ENCODE measurements at places on chromosomes 13 and 19.

- DNase-seq = no peak
These were observed 3.2 kb downstream of the STX10 start for GRCh38 chr19:13146763-13147563.

- DNase-seq = no peak
These were observed 6.1 kb upstream of the LILRA5 start for GRCh38 chr19:54319049-54319448.

GRCh38 chr13:113297370-113298042 is 467 bp downstream of the LAMP1 start:
- peak; percentile 87 for DNase-seq

DNA sequence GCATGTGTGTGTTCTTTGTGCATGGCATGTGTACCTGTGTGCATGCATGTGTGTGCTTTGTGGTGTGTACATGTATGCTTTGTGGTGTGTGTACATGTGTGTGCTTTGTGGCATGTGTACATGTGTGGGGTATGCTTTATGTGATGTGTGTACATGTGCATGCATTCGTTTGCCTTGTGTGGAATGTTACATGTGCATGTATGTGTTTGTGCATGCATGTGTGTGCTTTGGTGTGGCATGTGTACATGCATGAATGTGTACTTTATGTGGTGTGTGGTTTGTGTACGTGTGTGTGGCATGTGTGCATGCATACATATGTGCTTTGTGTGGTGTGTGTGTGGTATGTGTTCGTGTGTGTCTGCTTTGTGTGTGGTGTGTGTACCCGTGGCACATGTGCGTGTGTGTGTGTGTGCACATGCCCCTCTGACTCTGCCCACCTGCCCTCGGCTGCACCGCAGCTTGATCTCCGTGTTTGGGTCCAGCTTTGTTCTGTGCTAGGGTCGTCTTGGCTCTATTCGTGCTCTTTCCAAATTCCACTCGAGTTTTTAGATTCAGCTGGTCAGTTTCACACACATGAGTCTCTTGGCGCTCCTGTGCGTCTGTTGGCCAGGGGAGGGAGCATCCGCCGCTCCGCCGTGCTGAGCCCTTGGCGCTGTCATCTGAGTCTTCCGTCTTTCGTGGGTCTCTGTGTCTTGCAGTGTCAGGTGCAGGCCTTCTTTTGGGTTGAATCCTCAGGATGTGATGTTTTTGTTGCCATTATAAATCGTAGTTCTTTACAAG is 46.5 kb upstream of the TFDP1 start:
- no peak for DNase-seq

- DNase-seq = no peak
These were observed 299.1 kb upstream of the TSHZ3 start for GRCh38 chr19:31648347-31648746.

DNA sequence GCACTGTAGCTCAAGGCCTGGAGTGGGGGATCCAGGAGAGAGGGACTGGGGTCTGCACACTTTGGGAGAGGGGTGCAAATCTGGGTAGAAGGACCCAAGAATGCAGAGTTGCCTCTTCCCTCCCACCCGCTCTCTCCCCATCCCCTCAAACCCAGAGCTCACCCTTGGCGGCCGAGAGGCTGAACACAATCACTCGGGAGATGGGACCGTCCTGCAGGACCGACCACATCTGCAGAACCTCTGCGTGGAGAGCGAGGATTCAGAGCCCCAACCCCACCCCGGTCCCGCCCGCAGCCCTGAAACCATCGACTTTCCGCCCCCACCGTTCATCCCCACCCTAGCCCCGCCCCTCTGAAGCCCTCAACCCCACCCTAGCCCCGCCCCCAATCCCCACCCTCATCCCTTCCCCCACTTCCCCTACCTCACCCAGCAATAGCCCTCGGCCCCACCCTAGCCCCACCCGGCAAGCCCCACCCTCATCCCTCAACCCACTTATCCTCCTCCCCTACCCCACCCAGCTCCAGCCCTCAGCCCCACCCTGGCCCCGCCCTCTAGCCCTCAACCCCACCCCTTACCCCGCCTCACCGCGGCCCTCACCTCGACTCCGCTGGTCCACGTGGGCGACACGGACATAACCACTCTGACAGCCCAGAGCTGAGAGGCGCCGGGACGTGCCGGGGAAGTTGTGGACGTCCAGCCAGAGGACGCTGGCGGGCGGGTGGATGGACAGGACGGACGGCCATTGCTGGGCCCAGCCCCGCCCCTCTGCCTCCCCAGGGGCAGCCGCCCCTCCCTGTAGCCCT is 4.1 kb downstream of the KPTN start:
- DNase-seq = no peak

DNA sequence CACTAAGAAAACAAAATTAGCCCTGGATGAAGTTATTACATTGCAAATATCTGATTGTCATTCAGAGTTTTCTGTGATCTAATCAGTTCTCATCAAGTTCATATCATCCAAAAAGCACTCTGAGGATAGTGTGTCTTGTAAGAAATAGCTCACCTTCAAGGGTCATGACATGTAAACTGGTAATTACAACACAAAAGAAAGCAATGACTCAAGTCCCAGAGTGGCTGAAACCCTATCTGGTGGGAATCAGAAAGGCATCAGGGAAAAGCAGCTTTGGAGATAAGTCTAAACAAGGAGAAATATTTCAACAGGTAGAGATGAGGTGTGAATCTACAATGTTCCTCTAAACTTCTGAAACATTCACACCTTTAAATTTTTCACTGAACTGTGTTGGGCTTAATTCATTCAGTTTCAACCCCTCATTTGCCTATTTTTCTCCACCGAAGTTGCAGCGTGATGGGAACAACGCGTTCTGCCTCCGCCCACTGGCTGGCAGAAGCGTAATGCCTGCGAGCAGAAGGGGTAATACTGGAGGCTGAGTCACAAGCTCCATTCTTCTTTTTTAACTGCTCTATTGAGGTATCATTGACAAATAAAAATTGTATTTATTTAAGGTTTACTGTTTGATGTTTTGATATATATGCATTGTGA is 155.2 kb upstream of the IPO5 start:
- DNase-seq = no peak

DNA sequence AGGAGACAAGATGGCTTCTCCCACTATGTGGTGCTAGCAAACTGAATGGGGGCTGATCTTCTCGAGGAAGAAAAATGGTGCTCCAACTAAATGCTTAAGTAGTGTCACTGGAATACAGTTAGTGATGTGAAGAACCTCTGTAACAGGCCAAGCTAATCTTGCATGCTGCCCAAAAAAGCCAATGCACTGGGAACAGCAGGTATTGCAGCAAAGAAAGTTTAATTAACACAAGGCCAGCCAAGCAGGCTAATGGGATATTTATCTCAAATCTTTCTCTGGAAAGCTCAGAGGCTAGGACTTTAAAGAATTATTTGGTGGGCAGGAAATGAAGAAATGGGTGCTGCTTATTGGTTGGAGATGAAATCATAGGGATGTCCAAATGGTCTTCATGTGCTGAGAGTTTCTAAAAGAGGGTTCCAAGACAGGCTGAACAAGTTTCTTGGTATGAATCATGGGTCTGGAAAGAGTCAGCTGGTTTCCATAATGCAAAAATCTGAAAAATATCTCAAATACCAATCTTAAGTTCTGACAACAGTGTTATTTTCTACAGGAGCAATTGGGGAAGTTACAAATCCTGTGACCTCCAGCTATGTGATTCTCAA is 1550.5 kb downstream of the SLITRK5 start:
- DNase-seq = no peak

- DNase-seq = no peak
These were observed 17.2 kb upstream of the TNFSF14 start for GRCh38 chr19:6687114-6687513.

Measured in activated CD4-positive, alpha-beta T cell treated with anti-CD3 and anti-CD28 coated beads, Interleukin-2, amount 10 ng/mL, durations not matched to agents 24 days and 14 days (primary cell).